ENCODE measurements at places on chromosomes 7 and 10.

GRCh38 chr7:121180436-121181063 is 148.2 kb upstream of the WNT16 start:
- DNase-seq, result no peak

DNA sequence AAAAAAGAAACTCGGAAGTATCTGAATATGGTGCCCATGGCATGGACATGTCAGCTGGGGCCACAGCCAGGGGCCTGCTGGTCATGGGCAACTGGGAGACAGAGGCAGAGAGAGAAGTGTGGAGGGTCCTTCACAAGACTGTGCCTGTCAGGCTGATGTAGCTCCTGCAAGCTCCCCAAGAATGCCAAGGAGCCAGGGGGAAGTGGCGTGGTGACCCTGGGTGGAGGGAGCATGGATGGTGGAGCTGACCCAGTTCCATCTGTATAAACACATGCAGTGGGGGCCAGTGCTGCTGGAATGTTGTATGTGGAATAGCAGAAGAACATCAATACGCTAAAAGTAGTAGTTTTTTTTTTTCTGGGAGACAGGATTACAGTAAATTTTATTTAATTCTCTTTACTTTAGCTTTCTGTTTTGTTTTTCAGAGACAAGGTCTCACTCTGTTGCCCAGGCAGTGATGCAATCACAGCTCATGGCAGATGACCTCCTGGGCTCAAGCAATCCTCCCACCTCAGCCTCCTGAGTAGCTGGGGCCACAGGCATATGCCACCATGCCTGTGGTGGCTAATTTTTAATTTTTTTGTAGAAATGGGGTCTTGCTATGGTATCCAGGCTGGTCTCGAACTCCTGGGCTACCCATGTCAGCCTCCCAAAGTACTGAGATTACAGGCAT is 10.5 kb upstream of the ZMIZ2 start:
- no peak for DNase-seq

GRCh38 chr10:59537501-59537900 is 172.1 kb downstream of the SLC16A9 start:
- DNase-seq, result no peak

GRCh38 chr7:68440866-68441265 is 1157.4 kb upstream of the AUTS2 start:
- DNase-seq, result no peak

DNA sequence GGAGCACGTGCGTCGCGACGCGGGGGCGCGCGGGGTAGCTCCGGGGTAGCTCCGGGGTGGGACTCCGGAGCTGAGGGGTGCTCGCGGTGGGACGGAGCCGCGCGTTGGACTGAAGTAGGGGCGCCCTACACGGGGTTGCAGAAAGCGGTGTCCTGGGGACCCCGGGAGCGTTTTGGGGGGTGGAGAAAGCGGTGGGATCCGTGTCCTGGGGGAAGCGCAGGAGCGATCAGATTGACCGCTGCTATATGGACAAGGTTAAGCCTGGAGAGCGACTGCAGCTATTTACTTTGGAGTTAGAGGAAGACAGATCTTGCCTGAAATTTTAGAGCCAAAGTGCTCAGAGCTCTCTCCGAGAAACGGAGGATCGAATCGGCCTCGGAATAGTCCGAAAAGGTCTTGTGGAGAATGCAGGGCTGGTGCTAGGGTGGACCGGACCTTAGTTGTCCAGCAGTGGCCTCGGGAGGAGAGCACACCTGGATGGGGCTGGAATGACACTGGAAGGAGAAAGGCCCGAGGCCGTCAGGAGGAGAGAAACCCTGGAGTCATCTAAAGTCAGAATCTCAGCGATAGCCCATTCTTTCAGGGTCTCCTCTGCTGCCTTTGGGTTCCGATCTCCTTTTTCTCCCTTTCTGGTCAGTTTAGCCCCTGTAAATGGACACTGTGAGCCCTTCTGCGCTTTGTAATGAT is 564 bp downstream of the PDSS1 start:
- no peak for DNase-seq

DNA sequence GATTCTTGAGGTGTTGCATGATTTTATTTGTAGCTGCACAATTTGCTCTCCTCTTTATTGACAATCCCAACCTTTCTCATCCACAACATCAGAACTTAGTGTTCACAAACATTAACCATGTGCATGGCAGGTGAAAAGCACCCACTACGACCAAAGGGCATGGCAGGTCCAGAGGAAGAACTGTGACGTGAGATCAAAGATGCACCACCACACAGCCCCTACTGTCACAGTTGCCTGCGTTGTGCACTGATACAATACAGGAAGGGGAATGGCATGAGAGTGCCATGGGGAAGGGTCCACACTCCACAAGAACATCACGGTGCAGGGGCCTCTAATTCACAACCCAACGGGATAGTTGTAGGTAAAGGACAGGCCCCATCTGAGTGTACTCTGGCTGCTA is 217.1 kb upstream of the PFKP start:
- no peak for DNase-seq

GRCh38 chr10:101224910-101225823 is 4.1 kb downstream of the LBX1 start:
- no peak for DNase-seq

DNA sequence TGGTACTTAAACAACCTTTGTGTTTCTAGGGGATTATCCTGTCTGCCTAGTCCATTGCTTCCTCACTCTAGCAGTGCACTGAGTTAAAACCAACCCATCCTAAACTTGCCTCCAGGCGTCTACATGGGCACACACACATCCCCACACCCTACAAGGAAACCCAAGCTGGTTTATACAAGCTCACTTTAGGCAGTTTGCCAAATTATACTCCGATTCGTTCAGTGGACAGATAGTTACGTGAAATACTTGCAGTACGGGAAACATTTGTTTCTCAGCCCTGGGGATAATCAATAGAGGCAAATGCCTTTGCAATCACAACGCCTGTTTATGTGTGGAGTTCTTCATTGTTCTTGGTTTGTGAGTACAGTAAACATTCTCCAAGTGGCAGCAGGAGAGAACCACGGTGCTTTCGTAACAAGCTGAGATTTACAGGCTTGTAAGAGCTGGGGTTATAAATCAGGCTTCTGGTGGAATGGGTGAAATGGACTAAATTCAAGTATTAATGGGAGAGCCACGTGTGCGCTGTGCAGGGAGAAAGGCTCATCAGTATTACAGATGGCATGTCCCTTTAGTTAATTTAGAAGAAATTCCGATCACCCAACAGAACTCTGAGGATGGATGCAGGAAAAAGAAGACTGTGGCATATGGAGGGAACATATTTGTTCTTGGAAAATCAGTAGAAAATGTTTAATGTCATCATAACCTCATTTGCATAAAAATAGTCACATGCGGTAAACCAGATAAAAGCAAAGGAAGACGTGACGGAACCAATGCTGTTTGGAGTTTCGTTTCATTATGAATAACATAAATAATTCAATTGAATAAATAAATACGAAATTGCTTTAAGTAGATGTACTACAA is 217.1 kb downstream of the GALNT17 start:
- no peak for DNase-seq

GRCh38 chr7:128053023-128053422 is 21.8 kb upstream of the LRRC4 start:
- DNase-seq, result no peak

DNA sequence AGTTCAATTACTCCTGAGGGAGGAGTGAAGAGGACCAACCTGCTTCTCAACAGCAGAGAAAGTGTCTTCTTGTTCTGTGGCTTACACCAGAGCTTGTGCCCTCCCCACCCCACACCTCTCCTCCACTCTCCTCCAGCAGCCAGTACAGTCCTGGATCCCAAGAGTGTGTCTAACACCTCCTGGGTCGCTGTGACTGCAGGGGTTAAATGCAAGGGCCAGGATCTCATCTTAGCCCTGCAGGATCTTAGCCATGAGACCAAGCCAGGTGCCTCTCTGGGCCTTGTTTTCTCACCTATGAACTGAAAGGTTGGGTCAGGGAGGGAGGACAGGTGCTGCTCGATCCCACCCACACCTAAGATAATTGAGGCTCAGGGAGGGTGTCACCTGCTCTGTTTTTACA is 34.5 kb upstream of the MSRB2 start:
- DNase-seq, result no peak

GRCh38 chr7:90551036-90551435 is 45.1 kb upstream of the CDK14 start:
- DNase-seq, result no peak

- DNase-seq, result no peak
Observed at GRCh38 chr10:121526801-121527221, 71.4 kb downstream of the FGFR2 start.

DNA sequence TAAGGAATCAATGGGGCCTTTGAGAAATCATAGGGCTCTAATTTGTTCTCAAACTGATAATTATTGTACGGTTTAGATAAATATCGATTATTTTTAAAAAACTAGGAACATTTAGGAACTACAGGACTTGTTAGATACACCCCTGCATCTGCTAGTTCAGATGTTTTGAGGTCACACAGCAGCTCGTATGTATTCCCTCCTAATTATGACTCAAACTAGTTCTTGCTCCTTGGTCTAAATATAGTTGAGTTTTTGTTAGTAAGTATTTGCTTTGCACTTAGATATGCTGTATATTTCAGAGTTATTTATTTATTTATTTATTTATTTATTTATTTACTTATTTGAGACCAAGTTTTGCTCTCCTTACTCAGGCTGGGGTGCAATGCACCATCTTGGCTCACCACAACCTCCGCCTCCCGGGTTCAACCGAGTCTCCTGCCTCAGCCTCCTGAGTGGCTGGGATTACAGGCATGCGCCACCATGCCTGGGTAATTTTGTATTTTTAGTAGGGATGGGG is 22.7 kb downstream of the PTER start:
- DNase-seq, result no peak

- no peak for DNase-seq
Observed at GRCh38 chr10:32959006-32959920, 1.2 kb upstream of the ITGB1 start.

- DNase-seq, result no peak
Observed at GRCh38 chr7:55570939-55571338, 1.4 kb downstream of the VOPP1 start.

DNA sequence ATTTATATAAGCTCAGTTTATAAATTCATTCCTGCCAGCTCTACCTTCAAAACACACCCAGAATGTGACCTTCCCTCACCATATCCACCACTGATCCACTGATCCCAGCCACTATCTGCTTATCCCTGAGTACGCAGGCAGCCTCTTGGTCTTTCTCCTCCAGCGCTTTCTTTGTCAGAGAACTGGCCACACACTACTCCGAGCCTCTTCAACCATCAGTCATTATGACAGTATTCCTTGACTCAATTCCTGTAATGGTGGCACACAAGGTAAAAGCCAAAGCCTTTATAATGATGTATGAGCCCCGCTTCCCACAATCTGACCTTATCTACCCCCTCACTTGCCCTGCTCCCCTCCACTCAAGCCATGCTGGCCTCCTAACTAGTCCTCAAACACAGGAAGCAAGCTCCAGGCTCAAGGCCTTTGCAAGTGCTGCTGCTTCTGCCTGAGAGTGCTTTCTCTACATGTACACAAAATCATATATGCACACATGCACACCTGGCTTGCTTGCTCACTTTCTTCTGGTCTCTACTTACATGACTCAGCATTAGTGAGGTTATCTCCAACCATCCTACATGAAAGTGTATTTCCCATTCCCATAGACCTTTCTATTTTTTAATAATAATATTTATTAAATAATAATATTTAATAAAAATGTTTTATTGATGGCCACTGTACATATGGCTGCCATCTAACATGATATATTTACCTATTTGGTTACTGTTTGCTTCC is 150.4 kb upstream of the FEZF1 start:
- no peak for DNase-seq

GRCh38 chr10:53325066-53325465 is 552.5 kb upstream of the MBL2 start:
- DNase-seq, result no peak

- DNase-seq, result no peak
Observed at GRCh38 chr7:124800386-124800785, 34.8 kb upstream of the GPR37 start.

GRCh38 chr10:1544929-1545328 is 192.4 kb downstream of the ADARB2 start:
- no peak for DNase-seq

- DNase-seq, result no peak
Observed at GRCh38 chr10:29472301-29473086, 162.3 kb downstream of the SVIL start.

- no peak for DNase-seq
Observed at GRCh38 chr10:61878740-61879068, 22.8 kb upstream of the ARID5B start.

- no peak for DNase-seq
Observed at GRCh38 chr7:20306180-20306946, 24.3 kb upstream of the ITGB8 start.
